GM12864 (cell line): ENCODE measurements at places on chromosomes 4 and X.

GRCh38 chr4:105895583-105896460 is 551 bp downstream of the NPNT start:
- DNase-seq = no peak

- no peak for DNase-seq
These were observed 383.9 kb downstream of the DCAF12L2 start for GRCh38 chrX:125782184-125782583.

GRCh38 chr4:165931741-165932140 is 58.7 kb downstream of the TLL1 start:
- DNase-seq = peak; percentile 1

- no peak for DNase-seq
These were observed 57.9 kb downstream of the CFAP299 start for GRCh38 chr4:80393246-80393969.

DNA sequence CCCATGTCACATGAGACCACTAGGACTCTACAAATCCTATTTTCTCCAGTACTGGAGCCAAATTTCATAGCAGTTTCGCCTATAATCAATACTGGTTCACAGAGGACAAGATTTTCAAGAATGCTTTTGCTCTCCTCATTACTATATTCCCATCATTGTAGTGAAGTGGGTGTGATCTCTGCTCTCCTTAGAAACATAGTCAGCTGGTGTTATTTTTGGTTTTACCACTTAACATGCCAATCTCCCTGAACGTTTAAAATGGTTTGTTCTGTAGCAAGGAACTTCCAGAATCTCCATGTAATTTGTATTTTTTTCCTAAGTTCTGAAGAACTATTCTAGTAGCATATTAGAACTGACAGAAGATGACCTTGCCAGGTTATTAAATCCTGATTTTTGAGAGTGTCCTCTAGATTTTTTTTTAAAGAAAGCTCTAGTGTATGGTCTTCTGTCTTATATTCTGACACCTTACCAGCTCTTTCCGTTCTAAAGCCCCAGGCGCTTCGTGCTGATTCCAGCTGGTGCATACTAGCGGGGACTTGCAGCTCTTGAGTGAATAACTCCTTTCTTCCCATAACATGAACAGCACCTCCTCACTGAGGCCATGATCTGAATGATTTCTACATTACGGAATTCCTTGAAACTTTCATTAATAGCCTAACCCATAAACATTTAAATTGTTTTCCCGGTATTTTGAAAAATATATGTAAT is 1372.9 kb downstream of the TECRL start:
- DNase-seq = no peak

DNA sequence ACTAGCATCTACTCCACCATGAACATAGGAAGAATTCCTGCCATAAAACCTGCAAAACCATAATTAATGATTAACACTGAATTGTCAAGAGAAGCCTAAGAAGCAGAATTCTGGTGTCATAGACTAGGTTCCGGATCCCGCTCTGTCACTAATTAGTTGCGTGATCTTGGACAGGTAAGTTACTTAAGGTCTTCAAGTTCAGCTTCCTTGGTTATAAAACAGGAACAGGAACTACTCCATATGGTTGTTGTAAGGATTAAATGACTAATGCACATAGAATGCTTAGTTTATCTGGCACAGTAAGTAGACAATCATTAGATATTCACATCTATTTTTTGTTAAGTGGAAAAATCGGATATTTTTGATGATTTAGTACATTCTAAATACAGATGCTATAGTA is 14.3 kb downstream of the G3BP2 start:
- no peak for DNase-seq
